ENCODE measurements at places on chromosomes 6 and 20.

DNA sequence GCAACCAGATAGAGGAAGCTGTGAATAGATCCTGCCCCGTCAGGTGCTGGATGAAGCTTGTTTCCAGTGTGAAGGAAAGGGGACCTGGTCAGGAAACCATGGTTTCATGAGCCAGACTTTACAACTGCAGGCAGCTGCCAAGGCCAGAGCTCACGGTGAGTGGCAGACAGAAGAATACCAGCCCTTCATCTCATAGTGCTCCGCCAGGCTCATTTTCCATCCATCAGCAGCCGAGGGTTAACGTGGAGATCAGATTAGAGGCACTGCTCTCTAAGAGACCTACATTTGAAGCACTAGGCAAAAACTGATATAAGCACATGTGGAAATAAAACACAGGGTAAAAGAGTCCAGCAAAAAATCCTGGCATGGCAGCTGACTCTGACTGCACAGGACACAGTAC, 172.4 kb downstream of the CD24 start:
- DNase-seq, result no peak

DNA sequence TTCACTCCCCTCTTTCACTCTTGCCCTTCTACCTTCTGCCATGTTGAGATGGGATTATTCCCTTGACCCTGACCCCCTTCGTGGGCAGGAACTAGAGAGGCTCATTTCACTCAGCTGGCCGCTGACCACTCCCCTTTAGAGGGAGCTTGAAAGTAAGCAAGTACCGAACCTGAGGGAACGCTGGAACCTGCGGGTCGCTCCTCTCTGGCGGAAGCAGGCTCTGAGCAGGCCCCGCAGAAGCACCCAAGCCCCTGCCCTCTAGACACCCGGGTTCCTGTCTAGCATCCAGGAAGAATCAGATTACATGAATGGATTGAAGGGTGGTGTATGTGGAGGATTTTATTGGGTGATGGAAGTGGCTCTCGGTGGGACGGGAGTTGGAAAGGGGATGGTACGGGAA, 11.9 kb upstream of the MYCT1 start:
- DNase-seq, result no peak

GRCh38 chr6:60952500-60952899, 1333.5 kb downstream of the KHDRBS2 start:
- no peak for DNase-seq

DNA sequence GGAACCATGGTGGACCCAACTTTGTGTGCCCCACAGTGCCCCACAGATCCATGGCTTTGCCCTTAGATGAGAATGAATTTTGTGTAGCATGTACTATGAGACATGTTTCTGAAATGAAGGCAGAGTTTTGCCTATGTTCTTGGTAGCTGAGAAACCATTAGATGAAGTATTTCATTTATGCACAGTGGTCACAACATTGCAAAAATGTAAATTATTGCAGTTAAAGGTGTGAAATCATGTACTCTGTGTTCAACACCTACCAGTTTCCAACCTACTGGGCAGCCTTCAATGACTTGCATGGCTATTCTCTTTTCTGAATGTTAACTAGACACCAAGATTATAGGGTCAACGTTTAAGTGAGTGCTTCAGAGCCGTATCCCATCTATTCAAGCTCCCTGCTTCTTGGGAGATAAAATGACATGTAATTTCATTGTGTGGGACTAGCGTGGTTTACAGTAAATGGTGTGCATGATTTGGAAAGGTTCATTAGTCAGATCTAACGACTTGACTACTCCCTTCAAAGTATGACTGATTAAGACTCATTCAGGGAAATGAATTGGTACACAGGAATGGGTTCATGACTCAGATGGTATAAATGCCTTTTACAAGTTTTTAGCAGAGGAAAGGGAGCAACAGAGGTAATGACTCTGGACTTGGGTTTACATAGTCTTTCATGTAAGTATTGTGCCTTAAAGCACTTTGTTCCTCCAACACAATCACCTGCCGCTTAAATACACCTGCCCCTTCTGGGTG, 106.1 kb upstream of the AKIRIN2 start:
- DNase-seq, result no peak

GRCh38 chr6:26312096-26312463, 52.9 kb upstream of the BTN3A2 start:
- DNase-seq, result no peak

DNA sequence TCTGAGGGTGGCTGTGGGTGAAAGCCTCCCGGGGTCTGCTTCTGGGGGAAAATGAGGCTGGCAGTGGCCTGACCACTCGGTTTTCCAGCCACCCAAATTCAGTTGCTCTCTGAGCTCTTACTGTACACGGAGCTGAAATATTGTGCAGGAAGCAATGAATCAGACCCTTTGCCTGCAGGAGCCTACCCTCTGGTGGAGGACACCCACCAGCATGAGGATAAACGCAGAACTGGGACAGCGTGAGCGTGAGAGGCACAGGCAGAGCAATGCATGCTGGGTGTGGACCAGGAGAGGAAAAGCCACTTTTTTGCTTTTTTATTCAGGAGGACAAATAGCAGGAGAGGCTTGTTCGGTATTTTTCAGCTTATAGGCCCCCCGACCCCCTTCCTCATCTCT, 298.0 kb downstream of the QKI start:
- no peak for DNase-seq

- DNase-seq, result no peak
Observed at GRCh38 chr6:30890646-30891449, 6.5 kb downstream of the DDR1 start.

Data from skeletal muscle cell (primary cell).